ENCODE measurements at places on chromosomes 13 and 19. TPM values are rescaled to one million over a fixed set of nuclear protein-coding genes. Genes with fewer than 3 reads are reported as not detected.

DNA sequence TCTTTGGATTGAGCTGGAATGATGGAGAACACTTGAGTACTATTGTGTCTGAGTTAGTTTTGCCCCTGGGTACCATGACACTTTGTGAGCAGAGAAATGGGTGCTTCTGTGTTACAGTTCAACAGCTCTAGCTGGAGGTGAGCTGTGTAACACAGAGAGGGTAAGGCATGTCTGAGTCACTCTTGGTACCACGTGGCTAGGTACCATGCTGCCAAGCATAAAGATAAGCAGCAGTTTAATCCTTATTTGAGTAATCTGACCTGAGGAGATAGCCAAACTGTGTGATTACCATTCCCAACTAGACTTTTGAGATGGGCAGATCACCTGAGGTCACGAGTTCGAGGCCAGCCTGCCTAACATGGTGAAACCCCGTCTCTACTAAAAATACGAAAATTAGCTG is 122.0 kb downstream of the OLFM4 start:
- peak; percentile 12 for DNase-seq

DNA sequence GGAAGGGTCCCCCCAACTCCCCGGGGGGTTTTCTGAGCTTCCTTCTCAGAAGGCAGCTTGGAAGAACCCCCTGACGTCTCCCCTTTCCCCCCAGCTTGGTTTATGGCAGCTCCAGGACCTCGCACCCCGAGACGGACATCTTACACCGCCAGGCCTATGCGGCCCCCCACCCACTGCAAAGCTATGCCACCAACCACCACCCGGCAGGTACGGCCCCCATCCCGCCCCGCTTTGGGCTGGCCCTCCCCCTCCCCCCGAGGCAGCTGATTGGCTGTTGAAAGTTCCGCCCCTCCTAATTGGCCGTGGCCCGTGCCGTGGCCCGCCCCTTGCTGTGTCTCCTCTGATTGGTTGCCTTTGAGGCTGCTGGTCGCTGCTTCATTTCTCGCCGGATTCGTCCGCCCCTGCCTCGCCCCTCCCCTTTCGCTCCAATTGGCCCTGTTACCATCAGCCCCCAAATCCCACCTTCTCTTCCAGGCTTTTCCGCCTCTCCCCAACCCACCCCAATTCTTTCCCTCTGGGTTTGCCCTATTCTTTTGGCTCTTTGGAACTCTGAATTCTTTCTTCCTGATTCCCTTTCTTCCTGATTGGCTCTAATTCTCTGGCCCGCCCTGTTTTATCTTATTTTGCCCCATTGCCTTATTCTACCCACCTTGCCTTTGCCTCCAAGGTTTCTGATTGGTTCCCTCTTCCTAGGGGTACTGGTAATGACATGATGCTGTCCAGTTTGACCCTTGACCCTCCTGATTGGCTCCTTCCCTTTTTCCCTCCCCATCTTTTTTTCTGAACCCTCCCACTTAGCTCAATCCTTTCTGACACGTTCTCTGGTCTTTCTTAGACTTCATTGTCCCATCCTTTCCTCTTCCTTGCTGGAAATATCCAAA is 2.5 kb downstream of the PRR12 start:
- DNase-seq, result peak; percentile 87

- no peak for DNase-seq
These were observed 129.9 kb downstream of the RNF17 start for GRCh38 chr13:24893863-24894262.

DNA sequence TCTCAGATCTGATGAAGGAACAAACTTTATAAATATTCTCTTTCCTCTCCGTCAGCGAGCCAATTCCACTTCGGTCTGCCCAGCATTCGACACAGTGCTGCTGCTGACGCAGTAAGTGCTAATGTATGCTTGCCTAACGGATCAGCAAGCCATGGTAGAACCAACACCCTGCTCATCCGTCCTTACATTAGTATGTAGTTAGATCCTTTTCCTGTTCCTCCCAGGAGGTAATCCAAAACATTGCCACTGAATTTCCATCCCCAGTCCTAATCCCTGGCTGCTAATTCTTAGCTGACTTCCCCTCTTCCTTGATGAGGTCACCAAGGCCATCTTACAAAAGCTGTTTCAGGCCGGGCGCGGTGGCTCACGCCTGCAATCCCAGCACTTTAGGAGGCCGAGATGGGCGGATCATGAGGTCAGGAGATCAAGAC is 88.0 kb downstream of the STARD13 start:
- no peak for DNase-seq

- no peak for DNase-seq
These were observed 97.7 kb downstream of the ANKRD10 start for GRCh38 chr13:110817143-110817542.

DNA sequence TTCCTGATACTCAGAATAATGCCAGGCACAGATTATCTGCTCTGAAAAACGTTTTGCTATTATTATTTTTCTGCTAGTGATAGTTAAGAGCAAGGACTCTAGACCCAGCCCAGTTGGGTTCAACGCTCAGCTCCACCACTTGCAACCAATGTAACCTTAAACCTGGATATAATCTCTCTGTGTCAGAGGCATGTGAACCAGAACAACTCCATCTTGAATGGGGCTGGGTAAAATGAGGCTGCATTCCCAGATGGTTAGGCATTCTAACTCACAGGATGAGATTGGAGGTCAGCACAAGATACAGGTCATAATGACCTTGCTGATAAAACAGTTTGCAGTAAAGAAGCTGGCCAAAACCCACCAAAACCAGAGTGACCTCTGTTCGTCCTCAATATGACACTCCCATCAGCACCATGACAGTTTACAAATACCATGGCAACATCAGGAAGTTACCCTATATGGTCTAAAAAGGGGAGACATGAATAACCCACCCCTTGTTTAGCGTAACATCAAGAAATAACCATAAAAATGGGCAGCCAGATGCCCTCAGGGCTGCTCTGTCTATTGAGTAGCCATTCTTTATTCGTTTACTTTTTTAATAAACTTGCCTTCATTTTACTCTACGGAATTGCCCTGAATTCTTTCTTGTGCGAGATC is 13.6 kb downstream of the FAM187B start:
- DNase-seq, result no peak

DNA sequence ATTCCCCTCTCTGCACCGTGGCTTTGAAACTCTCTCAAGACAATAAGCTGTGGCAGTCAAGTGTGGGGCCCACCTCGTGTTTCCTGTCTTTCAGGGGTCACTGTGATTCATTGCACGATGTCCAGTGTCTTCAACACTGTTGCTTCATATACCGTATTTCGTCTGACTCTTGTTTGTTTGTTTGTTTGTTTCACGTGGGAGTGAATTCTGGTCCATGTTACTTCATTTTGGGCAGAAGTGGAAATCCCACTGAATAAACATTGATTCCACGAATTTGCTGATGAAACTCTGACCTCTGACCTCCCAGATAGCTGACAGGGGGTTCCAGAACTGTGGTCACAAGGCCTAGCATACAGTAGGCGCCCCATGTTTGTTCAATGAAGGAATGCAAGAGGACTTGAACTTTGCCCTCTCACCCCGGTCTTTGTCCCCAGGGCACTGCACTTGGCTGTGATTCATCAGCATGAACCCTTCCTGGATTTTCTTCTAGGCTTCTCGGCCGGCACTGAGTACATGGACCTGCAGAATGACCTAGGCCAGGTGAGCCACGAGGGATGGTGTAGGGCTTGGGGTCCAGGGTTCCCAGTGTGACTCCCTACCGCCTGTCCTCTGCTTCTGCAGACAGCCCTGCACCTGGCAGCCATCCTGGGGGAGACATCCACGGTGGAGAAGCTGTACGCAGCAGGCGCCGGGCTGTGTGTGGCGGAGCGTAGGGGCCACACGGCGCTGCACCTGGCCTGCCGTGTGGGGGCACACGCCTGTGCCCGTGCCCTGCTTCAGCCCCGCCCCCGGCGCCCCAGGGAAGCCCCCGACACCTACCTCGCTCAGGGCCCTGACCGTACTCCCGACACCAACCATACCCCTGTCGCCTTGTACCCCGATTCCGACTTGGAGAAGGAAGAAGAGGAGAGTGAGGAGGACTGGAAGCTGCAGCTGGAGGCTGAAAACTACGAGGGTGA is 5.1 kb downstream of the NFKBIB start:
- no peak for DNase-seq

GRCh38 chr13:46341112-46341711 is 45.8 kb downstream of the RUBCNL start:
- peak; percentile 86 for DNase-seq

- DNase-seq, result no peak
These were observed 418.9 kb downstream of the COG6 start for GRCh38 chr13:40074338-40074737.

The TPTE2 gene
- not detected for total RNA-seq

The PSG7 gene
- not detected for total RNA-seq

The PSG4 gene
- not detected for total RNA-seq

The SIGLEC10 gene
- total RNA-seq, result not detected

The NALCN gene
- total RNA-seq, result 3.3 TPM
